ENCODE measurements at places on chromosomes 7 and 10.

- DNase-seq = peak; percentile 66
Observed at GRCh38 chr7:155763691-155764437, 48.4 kb downstream of the SHH start.

DNA sequence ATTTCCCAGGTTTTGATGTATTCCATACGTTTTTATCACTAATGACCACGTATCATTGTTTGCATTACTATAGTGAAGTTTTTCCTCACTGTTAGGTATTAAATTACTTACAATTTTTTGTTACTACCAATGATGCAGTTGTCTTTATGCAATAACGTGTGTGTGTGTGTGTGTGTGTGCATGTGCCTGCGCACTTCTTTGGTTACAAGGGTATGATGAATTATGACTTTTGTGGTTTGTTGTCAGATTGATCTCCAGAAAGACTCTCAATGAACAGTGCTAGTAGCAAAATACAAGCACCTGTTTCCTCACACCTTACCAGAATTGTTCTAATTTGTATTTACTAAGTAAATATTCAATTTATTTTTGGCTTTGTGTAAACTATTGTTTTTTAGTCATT, 51.5 kb downstream of the MCMBP start:
- no peak for DNase-seq

DNA sequence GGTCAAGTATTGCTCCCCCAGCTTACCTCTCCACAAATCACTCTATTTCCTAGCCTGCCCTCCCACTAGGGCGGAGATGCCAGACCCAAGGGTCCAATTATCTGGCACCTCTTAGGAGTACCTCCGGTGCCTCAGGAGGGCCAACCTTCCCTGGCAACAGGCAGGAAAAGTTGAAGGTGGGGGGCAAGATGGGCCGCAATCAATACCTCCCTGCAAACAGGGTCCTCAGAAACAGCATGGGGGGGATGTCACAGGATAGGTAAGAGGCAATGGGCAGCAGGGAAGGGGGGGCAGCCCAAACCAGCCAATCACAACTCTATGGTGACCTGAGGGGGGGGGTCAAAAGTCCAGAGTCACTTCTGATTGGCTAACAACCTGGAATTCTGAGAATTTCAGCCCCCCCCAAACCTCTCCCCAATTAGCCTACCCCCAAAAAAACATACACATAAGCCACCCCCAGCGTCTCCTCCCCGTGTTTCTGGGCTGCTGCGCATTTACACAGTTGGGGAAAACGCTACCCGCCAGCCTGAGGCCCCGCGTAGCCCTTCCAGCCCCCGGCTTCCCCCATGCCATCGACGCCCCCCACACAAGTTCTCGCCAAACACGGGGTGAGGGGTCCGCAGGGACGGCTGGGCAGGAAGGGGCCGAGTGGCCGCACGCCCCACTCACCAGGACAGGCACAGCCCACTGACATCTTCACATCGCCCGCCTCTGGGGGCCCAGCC, 589 bp downstream of the LDB1 start:
- peak; percentile 89 for DNase-seq

- DNase-seq = peak; percentile 58
Observed at GRCh38 chr10:1488970-1489548, 248.3 kb downstream of the ADARB2 start.

DNA sequence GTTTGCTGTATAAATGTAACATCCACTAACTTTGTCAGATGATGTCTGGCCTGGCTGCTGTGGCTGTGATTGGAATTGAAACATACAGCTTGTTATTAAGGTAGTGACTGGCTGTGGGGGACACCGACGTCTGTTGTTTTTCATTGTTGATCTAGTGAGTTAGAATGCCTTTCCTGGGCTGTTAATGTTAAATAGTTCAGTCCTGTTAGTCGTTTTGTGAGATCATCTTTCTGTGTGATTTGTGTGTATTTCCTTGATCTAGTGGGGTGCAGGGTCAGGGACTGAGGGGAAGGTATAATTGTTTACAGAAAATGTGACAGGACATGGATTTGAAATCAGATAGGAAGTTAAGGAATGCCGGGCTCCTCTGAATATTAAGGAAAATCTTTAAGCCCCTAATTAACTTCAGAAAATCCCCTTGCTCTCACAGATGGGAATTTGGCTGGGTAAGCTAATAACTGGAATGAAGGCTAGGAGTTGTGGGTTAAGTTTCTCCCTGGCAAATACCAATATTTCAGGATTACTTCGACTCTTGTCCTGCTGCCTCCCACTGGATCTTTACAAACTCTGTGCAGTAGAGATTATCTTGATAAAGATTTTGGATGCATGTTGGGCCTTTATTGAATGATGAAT, 163.1 kb downstream of the AUTS2 start:
- no peak for DNase-seq

DNA sequence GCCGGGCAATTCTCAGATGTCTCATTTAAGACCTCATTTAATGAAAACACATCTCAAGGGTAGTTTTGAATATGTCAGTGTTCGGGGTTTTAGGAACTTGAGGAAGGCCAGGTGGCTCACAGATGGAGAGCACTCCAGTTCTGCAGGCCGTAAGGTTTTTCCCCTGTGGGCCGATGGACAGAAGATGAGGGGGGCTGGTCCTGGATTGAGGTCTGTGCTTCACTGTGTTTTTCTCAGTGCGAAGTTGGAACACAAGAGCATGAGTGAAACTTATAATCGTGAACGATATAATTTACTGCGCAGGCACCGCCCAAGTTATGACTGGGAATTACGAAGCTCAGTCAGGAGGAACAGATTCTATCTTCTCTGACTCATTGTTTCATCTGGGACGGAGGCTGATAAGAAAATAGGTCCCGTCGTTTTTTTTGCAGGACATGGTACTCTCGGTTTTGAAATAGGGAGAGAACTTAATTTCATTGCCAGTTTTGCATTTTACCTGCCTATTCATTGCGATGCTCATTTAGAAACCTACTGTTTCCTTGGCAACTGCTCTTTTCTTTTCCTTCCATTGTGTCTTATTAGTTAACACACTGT, 591.0 kb upstream of the PFKP start:
- DNase-seq = no peak

DNA sequence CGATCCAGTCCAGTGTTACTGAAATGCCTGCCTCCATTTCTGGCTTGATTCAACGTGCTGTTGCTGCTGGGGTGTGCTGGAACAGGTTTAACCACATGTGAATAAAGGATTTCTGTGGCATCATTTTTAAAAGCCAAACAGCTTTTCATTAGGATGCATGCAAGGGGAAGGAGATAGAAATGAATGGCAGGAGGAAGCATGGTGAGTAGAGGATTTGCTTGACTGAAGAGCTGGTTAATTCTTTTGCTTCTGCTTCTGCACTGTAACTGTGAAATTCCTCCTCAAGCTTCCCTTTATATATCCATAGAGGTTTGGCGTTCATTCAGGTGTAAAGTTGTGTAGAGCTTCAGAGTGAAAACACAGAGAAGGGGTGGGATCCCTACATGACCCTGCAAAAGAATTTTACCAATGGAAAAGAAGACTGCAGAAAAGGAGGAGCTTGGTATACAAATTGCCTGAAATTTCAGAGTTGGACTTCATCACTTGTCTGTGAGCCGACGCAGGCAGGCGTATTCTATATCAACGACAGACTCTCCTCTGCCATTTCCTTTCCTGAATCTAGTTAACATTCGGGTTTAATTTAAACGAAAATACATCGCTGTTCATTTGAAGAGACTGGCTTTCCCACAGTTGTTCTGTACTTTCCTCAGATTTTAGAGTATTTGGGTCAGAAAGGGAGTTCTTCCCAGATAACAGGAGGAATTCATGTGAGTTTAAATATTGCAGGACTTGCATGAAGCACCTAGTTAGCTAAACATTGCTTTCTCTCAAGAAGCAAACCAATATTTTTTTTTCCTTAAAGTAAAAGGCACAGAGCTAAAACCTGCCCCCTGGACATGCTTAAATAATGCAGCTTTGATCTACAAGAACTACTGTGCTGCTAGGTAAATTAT, at the start of gene SOSTDC1:
TSS of gene SOSTDC1 (minus strand) at position 270 of the 893 bp plus-strand sequence. CDS start at position 200, 70 bp downstream.
- no peak for DNase-seq

Data from GM20000 (cell line).